Stimulated activated CD8-positive, alpha-beta memory T cell treated with anti-CD3 and anti-CD28 coated beads, Interleukin-4, amount 100 ng/mL, for 1 hour (primary cell): ENCODE measurements at places on chromosomes 4 and X.

DNA sequence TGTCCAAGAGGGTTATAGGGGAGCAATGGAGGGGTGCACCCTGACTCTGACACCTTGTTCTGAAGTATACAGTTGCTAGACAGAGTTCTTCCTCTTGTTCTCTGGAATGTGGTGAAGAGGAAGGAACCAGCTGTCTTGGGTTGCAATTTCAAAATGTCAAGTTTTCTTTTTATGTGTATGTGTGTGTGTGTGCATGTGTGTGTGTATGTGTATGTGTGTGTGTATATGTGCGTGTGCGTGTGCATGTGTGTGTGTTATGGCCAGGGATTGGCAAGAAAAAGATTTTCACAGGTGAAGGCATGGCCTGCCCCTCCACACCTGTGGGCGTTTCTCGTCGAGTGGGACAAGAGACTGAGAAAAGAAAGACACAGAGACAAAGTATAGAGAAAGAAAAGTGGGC is 81.6 kb upstream of the ADGRA3 start:
- no peak for DNase-seq

DNA sequence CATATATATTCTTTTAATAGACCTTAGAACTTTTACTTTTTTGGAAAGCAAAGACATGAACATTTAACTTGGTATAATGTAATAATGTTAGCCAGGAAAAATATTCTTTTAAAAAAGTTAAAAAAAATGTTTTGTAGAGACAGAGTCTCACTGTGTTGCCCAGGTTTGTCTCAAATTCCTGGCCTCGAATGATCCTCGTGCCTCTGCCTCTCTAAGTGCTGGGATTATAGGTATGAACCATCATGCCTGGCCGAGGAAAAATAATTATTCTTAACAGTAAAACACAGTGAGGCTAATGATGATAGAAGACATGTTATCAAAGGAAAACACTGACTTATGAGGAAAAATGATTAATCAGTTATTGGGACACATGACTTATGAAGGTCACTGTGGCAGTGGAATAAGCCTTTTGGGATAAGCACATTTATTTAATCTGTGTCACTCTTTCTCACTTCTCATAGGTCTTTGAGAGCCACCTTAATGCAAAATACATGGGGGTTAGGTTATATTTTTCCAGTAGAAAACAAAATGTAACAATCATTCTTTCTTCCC is 6.0 kb upstream of the BMP2K start:
- DNase-seq, result no peak

DNA sequence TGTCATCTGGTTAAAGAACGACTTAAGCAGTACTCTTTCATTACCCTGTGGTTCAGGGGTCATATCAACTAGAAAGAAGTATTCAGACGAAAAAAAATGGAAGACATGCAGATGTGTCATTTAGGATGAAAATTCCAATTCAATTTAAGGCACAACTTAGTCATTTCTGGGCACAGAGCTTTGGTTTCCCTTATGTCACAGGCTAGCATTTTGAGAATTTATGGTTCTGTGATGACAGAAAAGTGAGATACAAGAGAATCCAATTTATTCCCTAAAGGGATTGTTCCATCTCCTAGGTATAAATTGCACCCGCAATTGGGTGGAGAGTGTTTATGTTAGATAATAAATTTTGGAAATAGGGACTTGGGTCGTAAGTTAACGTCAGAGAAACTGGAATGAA is 306.6 kb downstream of the STK32B start:
- no peak for DNase-seq

DNA sequence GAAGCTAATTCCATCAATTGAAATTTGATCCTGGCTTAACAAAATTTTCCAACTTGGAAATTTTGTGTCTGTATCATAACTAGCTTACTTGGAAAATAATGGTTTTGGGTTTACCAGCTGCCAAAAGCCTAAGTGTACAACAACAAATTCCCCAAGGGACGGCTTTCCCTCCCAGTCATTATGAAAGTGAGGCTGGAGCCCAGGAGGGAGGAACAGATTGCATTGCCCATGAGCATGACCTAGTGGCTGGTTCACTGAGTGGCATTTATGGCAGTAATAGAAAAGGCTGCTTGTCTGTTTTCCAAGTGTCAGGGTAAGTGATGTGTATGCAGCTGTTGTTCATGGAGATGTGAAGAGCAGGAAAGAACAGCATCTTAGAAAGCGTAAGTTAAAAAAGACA is 70.8 kb upstream of the HHIP start:
- no peak for DNase-seq

DNA sequence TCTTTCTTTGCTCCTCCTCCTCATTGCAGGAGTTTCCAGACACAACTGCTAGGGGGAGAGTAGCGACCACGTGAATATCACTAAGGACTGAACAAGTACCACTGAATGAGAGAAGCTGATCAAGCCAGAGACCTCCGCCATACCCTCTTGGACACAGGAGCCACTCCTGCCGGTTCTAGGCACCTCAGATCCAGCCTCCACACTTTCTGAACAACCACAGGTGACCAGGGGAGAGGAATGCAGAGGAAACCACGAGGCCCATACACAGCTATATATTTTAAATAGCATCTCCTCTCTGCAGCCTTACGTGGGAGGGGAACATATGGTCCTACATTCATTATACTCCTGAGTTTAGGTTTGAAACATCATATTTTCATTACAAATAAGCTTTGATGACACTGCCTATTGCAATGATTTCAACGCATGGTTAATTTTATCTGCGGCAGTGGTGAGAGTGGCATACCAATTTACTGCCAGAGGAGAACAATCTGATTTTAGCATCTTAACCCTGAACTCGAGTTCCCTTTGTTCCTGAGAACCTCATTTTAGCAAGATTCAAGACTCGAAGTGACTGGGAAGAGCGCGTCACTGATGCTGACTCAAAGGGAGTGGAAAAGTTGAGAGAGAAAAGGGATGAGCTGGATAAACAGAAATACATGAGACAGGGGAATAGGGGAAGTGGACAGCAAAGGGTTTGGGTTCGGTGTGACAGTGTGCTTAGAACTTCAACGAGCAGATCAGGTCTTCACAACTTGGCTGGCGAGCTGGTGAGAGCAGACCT is 231.7 kb upstream of the PPARGC1A start:
- DNase-seq, result no peak

DNA sequence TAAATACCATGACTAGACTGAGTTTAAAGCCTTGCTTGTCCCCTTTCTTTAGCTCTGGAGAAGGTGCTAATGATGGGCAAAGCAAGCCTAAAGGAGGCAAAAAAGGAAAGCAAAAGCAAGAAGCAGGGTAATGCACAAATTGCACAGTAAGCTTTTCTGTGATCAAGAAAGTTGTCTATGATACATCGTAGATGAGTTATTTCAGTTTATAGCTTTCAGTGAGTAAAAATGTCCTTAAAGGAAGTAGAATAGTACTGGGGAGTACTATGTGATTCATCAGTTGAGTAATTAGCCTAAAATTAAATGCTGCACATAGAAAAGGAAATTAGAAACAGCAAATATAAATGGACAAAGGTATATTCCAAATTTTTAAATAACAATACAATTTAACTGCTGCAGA is 50.2 kb upstream of the PDE5A start:
- no peak for DNase-seq

DNA sequence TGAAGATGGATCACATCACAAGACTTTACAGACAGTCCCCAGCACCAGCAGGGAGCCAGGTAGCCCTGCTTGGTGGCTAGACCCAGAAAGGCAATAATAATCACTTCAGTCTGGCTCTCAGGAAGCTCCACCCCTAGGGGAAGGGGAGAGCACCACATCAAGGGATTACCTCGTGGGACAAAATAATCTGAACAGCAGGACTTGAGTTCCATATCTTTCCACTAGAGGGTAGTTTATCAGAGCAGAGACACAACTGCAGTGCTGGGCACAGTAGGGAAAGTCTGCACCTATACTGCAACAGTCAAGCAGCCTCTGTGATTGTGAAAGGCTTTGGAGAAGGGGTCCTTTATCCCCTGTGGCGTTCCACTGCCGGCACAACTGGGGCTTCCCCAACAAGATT is 547.0 kb upstream of the POU3F4 start:
- no peak for DNase-seq

GRCh38 chrX:41491267-41492004 is 44.3 kb downstream of the NYX start:
- no peak for DNase-seq

GRCh38 chrX:74419864-74420195 is 1.5 kb upstream of the SLC16A2 start:
- no peak for DNase-seq

DNA sequence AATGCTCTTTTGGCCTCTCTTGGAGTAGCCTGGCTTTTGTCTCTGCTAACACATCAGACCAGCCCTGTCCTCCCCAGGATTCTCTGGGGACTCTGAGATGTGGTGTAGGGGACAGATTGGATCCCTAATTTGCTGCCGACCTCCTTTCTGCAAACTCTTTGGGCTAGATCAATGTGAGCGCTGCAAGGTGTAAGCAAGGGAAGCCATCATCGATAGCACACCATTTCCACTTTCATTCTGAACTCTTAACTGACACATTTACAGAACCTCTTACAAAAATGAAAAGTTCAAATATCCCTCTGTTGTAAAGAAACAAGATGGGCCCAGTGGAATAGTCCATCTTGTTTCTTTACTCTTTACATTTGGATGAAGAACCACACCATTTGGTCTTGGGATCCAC is 46.6 kb downstream of the PGRMC2 start:
- no peak for DNase-seq

DNA sequence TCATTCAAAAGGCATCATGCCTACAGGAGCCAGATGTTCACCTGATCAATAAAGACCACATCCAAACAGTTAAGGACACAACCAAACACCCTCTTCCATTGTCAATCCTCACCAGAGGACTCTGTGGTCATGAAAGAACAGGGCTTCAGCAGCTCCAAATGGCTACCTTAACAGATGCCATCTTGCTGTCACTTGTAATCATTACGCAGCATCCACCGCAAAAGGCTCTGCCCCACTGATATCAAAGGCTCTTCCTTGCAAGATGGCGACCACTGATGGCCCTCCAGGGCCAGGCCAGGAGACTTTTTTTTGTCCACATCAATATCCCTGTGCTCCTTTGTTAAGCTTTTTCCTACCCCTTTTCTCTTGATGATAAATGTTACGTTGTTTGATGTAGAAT is 157.4 kb downstream of the DHRSX start:
- DNase-seq, result no peak
